ENCODE measurements at places on chromosomes 16 and 17.

DNA sequence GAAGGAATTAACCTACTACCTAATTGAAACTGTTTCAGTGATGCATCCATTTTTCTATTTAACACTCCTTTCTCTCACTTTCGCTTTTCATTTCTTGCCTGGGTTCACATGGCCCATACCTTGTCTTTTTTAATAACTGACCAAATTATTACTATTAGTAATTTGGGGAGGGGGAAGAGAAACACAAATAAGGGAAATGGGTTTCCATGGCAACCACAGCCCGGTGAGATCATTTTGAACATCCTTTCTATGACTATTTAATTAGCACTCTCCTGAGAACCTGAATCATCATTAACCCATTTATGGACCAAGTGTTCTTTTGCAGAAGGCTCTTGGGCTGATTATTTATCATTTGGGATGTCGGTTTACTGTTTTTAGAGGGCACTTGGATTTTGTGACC lies 628.2 kb upstream of the SALL1 start:
- no peak for DNase-seq

DNA sequence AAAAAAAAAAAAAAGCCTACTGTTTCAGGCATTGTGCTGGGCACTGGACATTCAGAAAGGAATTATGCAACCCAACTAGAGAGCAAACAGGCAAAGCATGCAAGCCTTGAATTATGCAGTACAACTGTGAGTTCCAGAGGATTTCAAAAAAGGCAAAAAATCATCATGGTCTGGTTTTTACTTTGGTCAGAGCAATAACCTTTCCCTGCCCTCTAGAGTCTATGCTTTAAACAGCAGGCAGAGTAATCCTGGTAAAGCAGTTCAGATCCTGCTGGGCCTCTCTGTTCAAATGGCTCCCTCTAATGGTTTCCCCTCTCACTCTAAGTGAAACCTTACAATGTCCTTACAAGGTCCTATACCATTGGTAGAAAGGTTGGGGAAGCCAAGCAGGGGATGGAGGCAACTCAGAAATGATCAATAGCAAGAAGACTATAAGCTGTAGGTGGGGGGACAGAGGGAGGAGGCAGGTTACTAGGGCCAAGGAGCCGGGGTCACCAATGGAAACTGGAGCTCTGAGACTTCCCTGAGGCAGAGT lies 4.6 kb upstream of the TAF15 start:
- peak; percentile 72 for DNase-seq

DNA sequence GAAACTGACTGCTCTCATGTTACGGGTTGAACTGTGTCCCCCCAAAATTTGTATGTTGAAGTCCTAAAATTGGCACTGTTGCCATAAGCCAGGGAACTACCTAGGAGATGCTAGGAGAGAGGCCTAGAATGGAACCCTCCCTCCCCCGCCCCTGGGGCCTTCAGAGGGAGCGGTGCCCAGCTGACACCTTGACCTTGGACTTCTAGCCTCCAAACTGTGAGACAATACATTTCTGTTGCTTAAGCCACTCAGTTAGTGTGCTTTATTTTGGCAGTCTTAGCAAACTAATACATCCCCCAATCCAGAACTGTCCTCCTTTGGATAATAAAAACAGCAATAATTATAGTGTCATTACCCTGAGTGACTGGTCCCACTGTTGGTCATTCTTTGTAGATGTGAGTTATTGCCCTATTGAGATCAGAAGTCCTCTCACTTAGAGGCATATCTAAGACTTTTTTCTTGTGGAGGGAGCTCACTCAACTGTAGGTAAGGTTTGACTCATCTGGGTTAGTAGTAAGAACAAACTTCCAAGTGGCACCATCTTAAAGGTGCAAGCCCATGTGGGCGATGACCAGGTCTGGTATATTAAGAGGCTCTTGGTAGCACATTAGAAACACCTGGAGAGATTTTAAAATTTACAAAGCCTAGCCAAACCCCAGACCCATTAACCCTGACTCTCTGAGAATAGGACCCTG lies 93.0 kb upstream of the HLF start:
- DNase-seq, result no peak

DNA sequence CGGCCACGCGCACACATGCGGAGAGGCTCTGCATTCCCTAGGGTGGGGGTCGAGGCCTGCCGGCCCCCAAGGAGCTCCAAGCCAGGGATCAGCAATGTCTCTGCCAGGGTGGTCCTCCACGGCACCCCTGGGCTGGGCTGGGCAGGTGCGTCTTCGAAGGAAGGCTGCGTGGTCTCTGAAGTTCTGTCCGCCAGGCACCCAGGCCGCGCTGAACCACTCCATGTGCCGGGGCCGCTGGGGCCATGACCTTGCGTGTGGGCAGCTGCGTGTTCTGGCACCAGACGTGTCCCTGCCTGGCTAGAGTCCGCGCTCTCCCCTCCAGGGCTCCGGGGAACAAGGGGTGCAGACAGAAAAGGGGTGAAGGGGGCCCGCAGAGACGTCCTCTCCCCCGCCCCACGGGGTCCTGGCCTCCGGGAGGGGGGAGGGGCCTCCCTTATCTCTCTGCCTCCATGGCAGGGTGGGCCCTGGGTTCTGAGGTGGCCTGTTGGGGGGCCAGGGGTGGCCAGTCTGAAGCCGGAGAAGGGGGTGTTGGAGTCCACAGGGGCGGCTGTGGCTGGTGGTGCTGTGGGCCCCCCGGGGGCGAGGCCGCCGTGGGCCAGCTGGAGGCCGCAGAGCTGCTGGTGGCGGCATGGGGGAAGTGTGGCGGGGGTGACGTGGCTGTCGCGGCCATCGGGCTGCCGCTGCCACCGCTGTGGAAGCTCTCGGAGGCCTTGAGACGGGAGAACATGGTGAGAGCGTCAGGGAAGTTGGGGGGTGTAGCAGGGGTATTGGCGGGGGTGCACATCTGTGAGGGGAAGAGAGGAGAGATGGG lies 5.3 kb downstream of the UBALD1 start:
- DNase-seq, result no peak

- DNase-seq, result peak; percentile 57
Observed at GRCh38 chr16:56425439-56425832, at the start of gene AMFR. AMFR (minus strand) TSS chr16:56425545; CDS start chr16:56425327, 218 bp downstream.

DNA sequence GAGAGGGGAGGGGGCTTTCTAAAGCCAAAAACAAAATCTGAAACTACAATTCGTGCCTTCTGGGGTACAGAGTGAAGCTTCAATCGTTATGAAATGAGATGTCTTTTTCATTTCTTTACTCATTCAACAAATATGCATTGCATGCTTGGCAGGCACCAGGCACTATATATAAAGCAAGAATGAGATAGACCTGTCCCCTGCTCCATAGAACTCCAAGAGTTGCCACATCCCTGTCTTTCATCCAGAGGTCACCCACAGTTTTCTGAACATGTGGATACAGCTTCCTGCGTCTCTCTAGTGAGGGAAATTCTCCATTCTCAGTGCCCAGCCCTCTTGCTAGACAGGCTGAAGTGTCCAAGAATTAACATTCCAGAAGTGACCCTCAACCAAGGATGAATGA lies 343.2 kb upstream of the MAF start:
- no peak for DNase-seq

Data from activated CD4-positive, alpha-beta T cell treated with anti-CD3 and anti-CD28 coated beads, Interleukin-2, amount 10 ng/mL, durations not matched to agents 7 days and 5 days (primary cell).